ENCODE measurements at places on chromosomes 5 and 9.

- DNase-seq, result no peak
Measured at GRCh38 chr5:119339344-119339743, 16.5 kb upstream of the TNFAIP8 start.

GRCh38 chr5:137179203-137179602 is 319.9 kb downstream of the SPOCK1 start:
- DNase-seq, result no peak

DNA sequence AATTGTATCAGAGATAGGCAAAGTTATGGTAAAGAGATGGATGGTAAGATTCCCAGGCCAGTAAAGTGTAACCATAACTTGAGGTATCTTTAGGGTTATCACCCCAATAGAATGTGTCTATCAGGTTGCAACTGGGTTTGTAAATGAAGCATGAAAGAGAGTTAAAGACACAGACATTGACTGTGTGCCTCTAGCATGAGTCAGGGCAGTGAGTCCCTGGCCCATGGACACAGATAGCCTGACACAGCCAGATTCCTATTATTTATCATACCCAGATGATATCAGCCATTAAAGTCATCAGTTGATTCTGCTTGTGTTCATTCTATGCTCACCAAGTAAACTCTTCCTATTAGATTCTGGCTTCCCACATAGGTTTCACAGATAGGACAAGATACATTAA is 33.5 kb upstream of the SNAPC3 start:
- no peak for DNase-seq

DNA sequence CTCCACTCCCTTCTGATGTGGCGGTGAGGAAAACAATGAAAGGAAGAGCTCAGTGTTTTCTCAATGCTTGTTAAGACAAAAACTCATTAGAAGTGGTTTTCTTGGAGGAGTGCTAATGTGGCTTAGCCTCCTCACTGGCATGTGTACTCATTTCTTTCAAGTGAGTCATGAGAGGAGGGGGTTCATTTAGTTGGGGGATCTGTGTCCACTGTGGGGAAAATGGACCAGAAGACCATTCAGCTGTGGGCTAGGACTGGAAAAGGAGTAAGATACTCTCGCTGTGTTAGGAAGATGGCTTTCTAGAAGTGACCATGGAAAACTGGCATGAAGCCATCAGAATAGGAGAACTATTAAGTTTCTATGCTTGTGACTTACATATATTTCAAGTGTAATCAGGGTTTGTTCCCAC is 23.5 kb downstream of the KLF9 start:
- DNase-seq, result no peak

GRCh38 chr9:98429613-98430012 is 174.2 kb upstream of the TBC1D2 start:
- DNase-seq, result no peak

DNA sequence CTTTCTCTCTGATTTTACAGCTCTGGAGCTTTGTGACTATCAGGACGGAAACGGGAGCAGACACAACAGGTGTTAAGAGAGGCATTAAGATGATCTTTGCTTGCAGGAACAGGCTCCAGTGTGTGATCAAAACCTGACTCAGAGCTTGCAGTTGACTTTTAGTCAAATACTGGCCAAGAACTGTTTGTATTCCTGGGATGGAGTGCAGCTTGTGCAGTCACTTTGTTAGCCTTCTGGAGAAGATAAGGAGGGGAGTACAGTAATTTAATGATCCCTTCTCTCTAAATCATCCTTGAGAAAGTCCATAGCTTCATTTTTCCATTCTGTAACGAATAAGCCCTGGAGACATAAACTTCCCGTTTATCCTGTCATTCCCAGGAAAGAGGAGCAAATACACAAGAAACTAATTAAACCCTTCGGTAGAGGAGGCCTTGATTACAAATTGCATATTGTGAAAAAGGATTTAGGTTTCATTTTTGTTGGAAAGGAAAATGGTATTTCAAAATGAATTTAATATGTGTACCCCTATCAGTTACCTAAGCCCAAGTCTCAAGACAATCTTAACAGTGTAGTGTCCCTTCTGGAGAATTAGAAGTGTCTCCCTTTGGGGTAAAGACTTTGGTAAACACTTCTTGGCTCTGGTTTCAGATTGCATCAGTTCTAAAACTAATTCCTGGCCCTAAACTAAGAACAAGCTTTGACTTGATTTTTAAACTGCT is 3.1 kb upstream of the STOM start:
- DNase-seq, result no peak

DNA sequence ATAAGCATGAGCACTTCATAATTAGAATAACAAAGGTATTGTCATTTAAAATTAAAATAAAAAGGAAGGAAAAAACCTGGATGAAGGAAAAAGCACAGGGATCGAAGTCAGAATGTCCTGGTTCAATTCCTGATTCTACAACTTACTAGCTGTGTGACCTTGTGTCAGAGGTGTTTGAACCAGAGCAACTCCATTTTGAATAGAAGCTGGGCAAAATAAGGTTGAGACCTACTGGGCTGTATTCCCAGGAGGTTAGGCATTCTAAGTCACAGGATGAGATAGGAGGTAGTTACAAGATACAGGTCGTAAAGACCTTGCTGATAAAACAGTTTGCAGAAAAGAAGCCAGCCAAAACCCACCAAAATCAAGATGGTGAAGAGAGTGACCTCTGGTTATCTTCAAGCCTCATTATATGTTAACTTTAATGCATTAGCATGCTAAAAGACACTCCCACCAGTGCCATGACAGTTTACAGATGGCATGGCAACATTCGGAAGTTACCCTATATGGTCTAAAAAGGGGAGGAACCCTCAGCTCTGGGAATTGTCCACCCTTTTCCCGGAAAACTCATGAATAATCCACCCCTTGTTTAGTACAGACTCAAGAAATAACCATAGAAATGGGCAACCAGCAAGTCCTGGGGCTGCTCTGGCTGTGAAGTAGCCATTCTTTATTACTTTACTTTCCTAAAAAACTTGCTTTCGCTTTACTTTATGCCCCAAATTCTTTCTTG is 412.7 kb downstream of the PIK3R1 start:
- no peak for DNase-seq

DNA sequence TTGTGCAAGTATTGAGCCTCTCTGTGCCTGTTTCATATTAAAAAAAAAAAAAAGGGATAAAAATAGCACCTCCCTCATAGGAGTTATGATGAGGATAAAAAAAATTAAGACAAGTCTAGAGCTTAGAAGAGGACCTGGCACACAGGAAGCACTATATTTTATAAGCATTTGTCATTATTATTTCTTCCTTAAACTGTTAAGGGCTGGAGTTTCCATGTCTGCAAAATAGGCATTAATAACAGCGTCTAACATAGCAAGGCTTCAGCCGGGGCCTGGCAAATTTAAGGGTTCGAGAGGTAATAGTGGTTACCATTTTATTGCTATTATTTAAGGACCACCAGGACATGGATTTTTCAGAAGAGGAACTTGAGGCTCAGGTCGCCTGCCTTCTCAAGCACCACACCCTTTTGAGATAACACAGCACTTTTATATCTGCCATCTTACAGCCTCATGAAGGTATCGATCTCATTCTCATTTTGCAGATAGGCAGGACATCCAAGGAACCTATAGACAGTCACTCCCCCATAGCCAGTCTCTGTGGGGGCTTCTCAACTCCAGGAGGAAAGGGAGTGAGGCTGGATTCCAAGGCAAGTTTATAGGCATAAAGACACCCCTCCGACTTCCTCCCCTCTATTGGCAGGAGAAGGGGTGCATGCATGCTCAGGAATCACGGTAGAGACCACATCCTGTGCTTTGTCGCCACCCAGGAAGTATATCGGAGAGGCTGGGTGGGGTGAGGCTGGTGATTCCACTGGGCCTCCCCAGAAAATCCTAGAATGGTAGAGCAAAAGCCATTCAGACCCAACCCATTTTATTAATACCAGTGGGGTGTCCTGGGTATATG is 2.4 kb downstream of the ANXA6 start:
- DNase-seq, result no peak

DNA sequence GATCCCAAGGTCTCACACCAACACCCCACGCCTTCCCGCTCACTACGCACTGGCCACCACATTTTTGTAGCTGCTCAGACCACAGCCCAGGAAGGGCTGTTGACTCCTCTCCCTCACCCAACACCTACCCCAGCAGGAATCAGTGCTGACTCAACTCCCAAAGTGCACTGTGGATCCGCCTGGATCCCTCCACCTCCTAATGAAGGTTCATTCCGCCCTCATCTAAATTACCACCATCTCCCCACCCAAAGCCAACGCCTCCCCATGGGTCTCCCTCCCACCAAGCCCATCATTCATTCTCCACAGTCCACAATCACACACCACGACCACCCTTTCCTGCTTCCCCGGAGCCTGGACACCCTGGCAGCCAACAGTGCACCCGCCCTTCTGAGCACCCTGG is 57.8 kb downstream of the OLFM1 start:
- no peak for DNase-seq

DNA sequence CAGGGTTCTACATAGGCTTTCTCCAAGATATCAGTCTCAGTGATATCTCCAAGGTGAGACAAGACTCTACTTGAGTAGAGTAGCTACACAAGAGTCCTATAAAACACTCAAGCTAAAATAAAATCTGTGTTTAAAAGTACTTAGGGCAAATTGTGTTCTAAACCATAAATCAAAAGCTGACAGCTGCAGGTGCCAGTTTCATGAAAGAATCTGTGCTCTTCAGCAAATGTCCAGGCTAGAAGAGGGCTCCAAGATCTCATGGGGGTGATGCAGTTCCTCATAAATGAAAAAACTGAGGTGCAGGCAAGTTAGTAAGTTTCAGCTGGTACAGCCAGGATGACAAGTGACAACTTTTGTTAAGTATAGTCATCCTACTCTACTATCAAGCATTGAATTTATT is 142.8 kb upstream of the TNPO1 start:
- DNase-seq, result no peak

DNA sequence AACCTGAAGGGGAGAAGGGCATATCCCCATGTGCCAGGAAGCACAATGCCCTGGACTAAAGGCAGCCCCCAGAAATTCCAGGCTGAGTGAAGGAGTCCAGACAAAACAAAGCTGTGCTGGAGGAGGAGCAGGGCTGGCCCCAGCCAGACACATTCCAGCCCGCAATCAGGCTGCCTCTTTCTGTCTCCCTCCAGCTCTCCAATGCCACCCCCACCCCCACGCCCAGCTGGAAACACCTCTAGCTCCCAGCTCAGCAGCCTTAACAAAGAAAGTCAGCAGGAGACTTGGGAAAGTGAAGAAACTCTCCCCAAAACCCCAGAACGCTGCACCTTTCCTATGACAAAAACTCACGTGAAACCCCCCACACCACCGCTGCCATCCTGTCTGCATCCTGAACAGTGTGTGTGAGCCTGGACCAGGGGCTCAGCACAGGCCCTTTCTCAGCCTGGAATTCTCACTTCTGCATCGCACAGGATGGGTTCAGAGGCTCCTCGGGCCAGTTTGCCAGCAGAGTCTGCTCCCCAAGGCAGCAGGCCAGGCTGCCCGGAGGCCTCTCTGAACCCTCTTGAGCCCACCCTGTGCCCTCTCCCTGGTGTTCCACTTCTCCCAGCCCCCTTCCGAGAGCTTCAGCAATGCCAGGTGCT is 96.2 kb upstream of the ICE1 start:
- DNase-seq, result no peak

DNA sequence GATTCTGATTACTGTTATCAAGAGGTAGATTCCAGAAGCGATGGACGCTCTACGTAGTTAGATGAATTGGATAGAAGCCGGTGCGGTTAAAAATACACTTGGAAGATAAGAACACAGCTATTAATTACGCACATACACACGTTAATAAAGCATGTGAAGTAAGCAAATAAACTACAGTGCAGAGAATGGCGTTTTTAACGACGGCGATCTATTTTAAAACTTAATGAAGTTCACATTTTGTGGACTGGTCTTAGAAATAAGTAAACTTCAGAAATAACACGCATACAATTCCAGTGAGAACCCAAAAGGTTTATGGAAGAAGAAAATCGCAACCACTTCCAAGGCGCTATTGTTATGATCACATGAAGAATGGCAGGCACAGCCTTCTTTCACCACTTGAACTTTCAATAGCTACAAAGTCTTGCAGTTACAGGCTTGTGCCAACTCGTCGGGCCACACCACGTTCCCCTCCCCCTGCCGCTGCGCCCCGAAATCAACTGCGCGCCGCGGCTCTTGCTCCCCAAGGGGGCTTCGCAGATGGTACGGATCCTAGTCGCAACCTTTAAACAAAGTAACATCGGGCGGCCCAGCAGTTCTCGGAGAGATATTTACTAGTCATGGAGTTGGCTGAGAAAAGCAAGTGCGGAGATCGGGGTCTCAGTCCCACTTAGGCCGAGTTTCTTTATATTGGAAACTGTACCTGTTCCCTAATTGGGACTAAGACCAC is 866 bp upstream of the SEMA6A start:
- no peak for DNase-seq

DNA sequence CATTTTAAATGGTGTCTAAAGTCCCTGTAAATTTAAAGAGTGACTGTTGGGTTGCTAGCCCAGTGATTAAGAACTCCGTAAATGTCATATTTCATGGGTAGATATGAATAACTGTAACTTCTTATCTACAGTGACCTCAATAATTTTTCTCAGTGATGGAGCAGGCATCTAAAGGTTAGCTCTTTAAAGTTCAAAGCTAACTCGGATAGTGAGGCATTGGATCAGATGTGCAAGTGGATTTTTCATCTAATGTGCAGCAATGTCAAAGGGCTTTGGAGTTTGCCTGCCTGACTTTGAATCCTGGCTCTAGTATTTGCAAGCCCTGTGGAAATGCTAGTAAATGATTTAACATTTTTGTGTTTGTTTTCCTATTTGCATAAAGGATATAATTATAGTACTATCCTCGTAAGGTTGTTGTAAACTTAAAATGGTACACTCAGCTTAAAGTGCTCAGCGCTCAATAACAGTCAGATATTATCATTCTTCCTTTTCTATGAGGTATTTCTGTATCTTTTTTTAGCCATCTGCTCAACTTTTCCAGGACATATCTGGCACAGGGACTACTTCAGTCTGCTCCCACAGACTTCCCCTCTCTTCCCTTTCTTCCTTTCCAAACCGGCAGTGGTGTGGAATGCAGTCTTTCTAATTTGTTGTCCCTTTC is 163.7 kb upstream of the ELL2 start:
- no peak for DNase-seq

GRCh38 chr9:98260635-98261034 is 5.2 kb upstream of the TBC1D2 start:
- no peak for DNase-seq

- DNase-seq, result no peak
Measured at GRCh38 chr5:133110709-133111108, 58.9 kb downstream of the HSPA4 start.

DNA sequence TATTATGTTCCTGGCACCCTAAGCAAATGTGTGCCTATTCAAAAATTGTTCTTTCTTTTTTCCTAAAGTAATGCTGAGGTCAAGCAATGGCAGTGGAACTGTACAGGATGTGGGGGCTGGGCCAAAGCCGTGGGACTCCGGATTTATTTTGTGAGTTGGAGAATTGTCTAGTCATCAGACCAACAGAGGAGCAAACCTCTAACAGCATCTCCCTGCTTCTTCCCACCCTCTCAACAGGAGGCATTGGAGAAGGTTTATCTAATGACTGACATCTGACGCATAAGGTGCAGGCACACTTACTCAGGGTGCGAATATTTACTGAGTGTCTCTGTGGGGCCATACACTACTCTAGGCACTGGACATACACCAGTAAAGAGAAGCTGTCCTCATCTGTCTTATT is 38.6 kb downstream of the MARCHF11 start:
- DNase-seq, result no peak

GRCh38 chr5:172694061-172694460 is 53.0 kb downstream of the NEURL1B start:
- DNase-seq, result no peak
